ENCODE measurements at places on chromosomes 6 and 20. TPM values are rescaled to one million over a fixed set of nuclear protein-coding genes. Genes with fewer than 3 reads are reported as not detected.

Gene MEP1A
- not detected for polyA plus RNA-seq

Gene GPR6
- polyA plus RNA-seq, result not detected

Gene SCUBE3
- polyA plus RNA-seq, result 0.61 TPM

Gene TRIM31
- polyA plus RNA-seq, result not detected

DNA sequence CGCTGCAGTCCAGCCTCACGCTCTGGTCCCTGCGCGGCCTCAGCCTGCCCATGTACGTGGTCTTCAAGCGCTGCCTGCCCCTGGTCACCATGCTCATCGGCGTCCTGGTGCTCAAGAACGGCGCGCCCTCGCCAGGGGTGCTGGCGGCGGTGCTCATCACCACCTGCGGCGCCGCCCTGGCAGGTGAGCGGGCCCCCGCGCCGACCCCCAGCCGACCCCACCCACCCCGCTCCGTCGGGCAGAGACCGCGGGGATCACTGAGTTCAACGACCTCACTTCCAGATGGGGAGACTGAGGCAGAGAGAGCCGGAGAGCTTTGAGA lies 545 bp downstream of the SLC35D3 start:
- no peak overlapping the region for H3K4me3 ChIP-seq
- H3K27ac ChIP-seq, result no peak overlapping the region
- H3K4me1 ChIP-seq, result peaks cover 24% of the 10 kb centered on the region

Data from adrenal gland (tissue), 19 donors.